ENCODE measurements at places on chromosomes 1 and 21.

DNA sequence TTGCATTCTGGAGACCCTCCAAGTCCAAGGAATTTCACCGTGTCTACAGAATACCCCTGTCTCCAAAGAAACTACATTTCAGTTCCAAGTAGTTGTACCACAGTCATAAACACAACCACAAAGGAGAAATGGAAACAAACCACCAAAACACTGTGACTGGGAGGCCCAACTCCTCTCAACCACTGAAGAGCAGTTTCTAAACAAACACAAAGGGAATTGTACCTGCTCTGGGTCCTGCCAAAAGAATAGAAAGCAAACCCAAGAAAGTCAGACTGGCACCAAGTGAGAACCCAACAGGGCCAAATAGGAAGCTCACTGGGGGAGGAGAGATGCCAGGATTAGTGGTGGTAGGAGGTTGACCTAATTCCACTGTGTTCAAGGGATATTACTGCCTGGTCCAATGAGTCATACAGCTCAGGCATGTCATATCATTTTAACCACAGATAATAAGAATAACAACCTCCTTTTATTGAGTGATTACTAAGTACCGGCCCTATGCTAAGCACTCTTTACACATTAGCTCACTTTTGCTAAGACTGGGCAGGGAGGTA lies 123.9 kb upstream of the PPP2R5A start:
- no peak for DNase-seq

DNA sequence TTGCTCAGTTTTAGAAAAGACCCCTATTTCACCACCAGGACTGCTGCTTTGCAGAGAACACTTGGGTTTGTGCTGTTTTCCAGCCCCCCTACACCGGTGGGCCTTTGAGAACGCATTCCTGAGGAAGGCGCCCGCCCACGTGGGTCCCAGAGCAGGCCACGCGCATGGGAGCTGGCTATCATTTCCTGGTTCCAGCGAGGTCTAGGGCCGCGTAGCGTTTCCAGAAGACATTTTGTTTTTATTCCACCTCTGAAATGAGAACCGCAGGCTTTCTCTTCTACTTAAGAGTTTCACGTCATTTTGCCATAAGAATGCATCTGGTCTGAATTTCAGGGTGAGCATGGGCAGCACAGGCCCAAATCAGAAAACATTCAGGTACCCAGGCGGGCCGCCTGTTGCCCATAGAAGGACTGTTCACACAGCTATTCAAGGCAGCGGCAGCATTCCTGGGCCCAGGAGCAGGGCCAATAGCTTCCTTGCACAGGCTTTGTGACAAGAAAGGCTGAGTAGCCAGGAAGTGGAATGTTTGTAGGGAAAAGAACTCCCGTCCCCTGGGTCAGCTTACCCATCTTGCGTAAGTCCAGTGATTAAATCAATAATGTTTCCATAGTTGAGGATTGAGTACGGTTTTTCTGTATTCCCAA lies 1.4 kb upstream of the KLHL21 start:
- DNase-seq, result no peak

DNA sequence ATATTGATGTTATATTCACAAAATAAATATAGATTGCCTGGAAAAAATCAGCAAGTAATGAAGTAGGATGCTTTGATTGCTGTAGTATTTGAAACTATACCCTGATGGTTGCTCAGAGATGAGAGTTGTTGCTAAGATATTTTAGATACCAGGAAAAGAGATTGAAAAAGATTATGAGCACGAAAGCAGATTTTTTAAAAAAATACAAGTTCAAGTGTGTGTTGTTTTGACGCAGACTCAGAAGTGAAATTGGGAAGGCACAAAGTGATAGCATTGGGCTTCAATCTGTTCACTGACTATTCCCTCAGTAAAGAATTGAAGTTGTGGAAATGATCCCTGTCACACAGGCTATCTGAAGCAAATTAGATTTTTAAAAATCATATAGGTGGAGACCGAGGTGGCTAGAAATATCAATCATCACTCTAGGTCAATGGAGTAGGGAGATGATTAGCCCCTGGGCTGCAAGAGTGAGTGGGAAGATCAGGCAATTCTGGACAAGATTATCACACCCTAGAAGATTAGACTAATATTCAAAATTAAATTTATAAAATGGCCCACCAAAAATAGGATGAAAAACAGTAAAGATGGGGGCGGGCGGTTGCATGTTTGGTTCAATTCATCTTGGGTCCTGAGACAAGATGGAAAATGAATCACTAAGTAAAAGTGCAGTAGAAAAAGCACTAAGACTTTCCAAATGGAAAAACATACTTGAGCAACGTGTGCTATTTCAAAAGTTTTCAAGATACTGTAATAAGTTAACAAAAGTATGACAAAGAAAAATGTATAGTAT lies 41.5 kb upstream of the LRRC8D start:
- DNase-seq, result no peak

DNA sequence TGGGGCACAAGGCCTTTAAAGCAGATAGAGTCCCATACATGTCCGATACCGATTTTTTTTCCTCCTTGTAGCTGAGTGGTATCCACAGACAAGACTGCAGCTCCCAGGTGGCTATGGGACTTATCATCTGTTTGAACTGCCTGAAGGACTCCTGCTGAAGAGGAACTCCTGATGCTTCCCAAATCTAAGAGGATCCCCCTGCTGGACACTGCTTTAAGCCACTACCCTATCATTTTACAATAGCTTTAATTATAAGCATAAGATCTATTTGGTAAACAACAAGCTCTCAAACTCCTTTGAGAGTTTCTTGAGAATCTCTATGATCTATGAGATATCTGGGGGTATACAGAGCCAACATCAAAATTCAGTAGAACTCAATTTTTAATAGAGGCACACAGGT lies 11.7 kb downstream of the NDC1 start:
- no peak for DNase-seq

GRCh38 chr1:107294686-107295085 lies 153.8 kb downstream of the NTNG1 start:
- DNase-seq, result no peak

- DNase-seq, result peak; percentile 8
Observed at GRCh38 chr1:234065794-234066447, 161.4 kb downstream of the SLC35F3 start.

DNA sequence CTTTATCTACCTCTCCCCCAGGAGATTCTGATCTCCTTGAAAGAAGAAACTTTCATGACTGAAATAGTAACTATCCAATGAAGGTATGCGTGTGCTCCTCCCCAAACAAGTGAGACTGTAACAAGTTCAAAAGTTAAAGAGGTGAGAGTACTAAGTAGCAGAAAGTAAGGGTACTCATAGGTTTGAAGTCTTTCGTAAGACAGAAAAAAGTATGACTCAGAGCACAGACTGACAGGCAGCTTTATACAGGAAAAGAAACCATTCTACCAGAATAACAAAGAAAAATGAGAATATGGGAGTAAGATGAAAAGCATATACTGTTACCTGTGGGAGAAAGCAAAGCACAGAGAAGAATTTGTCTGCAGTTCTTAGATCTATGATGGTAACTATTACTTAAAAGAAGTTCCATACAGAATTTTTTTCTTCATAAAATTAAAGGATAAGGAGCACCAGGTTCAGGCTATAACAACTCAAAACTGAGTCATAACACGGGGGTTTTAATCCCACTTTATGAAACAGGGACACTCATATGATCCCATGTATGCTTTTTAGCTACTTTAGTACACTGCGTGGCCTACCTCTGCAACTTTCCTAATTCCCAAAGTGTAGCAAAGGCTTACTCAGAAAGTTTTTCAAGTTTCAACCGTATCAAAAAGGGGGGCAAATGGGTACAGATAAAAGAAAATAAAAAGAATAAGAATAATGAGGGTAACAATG lies 52.0 kb downstream of the FOXJ3 start:
- no peak for DNase-seq

GRCh38 chr1:231170875-231171274 lies 9.0 kb downstream of the TRIM67 start:
- DNase-seq, result no peak

DNA sequence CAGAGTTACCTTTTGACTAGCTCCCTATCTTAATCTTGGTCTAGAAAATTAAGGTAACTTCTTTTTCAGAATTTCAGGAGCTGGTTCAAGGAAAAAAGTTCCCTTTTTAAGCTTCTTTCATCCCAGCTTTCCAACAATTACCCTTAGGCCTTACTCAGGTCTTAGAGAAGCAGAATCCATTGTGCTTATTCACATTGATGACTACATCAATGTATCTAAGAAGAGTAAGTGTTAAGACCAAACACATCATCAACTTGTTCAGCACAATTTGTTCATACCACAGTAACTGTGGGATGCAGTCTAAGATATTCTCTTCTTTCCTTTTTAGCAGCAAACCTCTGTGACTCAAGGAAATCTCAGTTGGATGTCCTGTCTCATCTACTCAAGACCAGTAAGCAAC lies 4.1 kb downstream of the MRPL9 start:
- no peak for DNase-seq

- DNase-seq, result no peak
Observed at GRCh38 chr1:156386949-156387869, 18.2 kb downstream of the RHBG start.

DNA sequence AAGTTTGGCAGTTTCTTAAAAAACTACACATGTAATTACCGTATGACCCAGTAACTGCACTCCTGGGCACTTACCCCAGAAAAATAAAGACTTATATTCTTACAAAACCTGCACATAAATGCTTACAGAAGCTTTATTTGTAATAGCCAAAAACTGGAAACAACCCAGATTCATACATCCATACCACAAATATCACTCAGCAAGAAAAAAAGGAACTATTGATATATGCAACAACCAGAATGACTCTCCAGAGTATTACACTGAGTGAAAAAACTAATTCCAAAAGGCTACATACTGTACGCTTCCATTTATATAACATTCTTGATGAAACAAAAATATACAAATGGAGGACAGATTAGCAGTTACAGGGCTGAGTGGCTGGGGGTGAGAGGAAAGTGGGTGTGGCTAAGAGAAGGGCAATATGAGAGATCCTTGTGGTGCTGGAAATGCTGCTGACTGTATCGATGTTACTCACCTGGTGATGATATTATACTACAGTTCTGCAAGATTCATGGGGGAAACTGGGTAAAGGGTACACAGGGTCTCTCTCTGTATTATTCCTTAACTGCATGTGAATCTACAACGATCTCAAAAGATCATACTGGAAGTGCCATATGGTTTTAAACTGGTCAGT lies 96.0 kb upstream of the GNG4 start:
- no peak for DNase-seq

DNA sequence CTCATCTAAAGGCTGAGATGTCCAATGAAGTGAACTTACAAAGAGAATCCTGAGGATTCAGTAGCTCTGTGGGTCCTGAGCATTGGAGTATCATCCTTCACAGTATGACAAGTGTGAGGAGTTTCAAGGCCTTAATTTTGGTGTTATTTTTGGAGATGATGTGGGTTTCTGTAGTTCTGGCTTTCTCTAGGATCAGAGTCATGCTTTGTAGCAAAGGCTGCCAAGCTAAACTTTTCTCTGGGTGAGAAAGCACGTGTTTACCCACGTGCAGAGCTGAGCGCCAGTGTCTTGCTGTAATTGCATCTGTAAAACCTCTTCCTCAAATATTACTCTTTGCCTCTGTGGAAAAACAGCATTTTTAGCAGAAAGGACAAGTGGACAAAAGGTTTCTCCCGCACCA lies 387.8 kb upstream of the LYPLAL1 start:
- no peak for DNase-seq

DNA sequence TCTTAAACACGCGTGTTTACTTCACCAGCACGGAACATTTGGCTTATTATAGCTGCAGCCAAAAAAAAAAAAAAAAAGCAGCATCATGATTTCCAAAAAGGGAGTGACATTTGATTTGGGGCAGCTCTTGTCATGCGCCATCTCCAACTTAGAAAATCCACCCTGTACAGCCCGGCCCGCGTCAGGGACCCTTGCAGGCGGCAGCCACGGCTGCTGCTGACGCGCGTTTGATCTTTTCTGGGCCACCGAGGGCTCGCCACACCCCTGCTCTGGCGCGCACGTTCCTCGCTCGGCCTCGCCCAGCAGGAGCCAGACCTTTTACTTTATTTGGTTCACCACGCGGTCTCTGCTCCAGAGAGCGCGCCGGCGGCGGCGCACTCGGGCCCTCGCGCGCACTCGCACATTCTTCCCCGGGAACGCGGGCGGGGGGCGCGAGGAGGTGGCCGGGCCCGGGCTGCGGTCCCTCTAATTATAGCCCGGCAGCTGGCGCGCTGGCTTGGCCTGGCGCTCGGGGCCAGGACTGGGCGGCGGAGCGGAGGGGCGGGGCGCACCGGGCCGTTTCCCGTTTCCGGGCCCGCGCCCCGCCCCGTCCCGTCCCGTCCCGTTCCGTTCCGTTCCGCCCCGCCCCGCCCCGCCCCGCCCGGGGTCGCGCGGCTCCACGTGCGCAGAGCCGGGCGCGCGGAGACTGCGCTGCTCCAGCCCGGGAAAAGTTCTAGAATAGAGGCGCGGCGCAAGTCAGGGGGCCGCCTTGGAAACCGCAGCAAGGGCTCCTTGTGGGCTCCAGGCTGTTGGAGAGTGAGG lies 10.2 kb downstream of the IRF2BP2 start:
- DNase-seq, result peak; percentile 60

- no peak for DNase-seq
Observed at GRCh38 chr1:32754317-32755097, 51.9 kb upstream of the SYNC start.

DNA sequence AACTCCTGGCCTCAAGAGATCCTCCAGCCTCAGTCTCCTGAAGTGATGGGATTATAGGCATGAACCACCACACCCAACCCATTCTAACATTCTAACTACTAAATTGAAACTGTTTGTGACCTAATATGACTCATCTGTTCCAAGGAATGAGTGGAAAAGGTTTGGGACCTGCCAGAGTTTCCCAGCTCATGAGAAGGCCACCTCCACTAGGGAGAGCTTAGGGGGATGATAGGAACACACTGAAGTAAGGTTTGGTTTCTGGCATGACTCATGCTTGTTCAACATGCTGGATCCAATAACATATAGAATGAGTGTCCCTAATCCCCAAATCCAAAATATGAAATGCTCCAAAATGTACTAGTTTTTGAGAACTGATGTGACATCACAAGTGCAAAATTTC lies 18.9 kb upstream of the SCAF4 start:
- DNase-seq, result no peak

GRCh38 chr1:42970143-42970542 lies 11.5 kb upstream of the SLC2A1 start:
- DNase-seq, result no peak

GRCh38 chr1:88509379-88509778 lies 174.7 kb upstream of the PKN2 start:
- DNase-seq, result no peak

DNA sequence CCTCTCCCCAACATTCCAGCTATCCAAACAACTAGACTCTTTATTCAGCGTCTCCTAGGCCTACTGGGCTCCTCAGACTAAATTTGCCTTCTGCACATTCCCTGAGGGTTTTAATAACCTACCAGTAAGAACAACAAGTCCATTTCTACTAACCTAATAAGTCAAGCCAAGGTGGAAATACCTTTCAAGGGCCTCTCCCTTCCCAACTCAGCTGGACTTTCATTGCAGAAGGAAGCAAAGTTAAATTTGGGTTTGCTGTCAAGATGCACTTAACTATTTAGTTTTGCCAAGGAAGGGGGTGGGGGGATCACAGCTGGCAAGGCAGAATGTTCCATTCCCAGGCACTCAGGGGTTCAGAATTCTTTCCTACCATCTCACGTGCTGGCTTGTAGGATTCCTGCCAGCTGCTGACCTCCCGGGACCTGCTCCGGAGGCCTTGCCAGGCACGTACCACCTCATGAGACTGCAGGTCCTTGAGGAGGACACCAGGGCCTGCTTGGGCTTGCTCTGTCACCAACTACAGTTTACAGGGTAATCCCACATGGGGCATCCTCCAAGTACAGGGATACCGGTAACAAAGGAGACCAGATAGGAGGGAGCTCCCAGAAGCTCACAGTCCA lies 29.8 kb downstream of the SLC30A1 start:
- no peak for DNase-seq

Measured in thymus (tissue), 14 donors.